ENCODE measurements at places on chromosomes 7 and 10. TPM values are rescaled to one million over a fixed set of nuclear protein-coding genes. Genes with fewer than 3 reads are reported as not detected.

Gene LIPN
- not detected for total RNA-seq

Gene LUC7L2
- 110 TPM for total RNA-seq

Gene GRID2IP
- not detected for total RNA-seq

Gene CRTAC1
- total RNA-seq = not detected

Gene EPDR1
- 3.0 TPM for total RNA-seq

Gene FKBP9
- total RNA-seq = 301 TPM

Gene STEAP4
- not detected for total RNA-seq

Gene SFTPA1
- total RNA-seq = not detected

Gene RRP12
- 63.1 TPM for total RNA-seq

- no peak for DNase-seq
These were observed 73.1 kb downstream of the EEPD1 start for GRCh38 chr7:36226151-36226550.

- DNase-seq = no peak
These were observed 83.9 kb upstream of the SMIM30 start for GRCh38 chr7:113202284-113202683.

DNA sequence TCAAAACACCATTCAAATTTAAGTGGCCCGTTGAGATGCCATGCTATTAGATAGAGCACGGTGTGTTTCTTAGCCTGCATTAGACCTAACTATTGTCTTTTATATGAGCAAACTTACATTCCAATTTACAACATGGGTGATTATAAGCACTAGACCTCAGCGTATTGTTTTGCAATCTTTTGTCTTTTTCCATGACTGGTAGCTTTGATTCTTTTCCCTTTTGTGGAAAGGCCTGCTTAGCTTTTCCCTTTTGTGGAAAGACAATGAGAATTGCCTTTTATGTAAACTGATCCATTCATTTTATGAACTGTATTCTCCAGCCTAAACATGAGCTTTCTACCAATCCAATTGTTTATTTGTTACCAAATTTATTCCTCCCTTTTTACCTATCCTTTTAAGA is 823.1 kb downstream of the CCSER2 start:
- no peak for DNase-seq

GRCh38 chr10:70970830-70971229 is 82.5 kb upstream of the PCBD1 start:
- peak; percentile 25 for DNase-seq

GRCh38 chr10:93745408-93746065 is 12.2 kb upstream of the LGI1 start:
- DNase-seq = no peak

- no peak for DNase-seq
These were observed 128.0 kb downstream of the USP6NL start for GRCh38 chr10:11483201-11484148.

- no peak for DNase-seq
These were observed 26.6 kb upstream of the FAM180A start for GRCh38 chr7:135775230-135775629.

All from mammary epithelial cell (primary cell).